ENCODE measurements at places on chromosomes 1 and 21.

- DNase-seq, result no peak
Measured at GRCh38 chr1:30129421-30130055, 593.8 kb downstream of the MATN1 start.

- DNase-seq, result no peak
Measured at GRCh38 chr21:28714777-28715464, 277.8 kb downstream of the LTN1 start.

DNA sequence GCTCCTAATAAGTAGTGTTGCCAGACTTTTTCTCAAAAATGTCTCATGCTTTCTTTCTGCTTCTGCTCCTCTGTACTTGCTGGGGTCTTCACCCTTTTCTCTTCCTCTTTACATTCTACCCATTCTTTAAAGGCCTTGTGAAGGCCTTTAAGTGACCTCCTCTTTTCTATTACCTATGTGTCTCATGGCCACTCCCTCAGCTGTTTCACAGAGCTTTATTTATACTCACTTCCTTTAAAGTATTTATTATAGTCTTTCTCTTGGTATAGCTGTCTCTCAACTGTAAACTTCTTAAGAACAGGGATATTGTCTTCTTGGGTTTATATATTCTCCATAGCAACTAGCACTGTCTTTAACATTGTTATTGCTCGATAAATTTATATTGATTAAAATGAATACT, 792 bp downstream of the GOLPH3L start:
- DNase-seq, result no peak

GRCh38 chr1:1281533-1282321, 1.5 kb downstream of the SCNN1D start:
- DNase-seq, result no peak

DNA sequence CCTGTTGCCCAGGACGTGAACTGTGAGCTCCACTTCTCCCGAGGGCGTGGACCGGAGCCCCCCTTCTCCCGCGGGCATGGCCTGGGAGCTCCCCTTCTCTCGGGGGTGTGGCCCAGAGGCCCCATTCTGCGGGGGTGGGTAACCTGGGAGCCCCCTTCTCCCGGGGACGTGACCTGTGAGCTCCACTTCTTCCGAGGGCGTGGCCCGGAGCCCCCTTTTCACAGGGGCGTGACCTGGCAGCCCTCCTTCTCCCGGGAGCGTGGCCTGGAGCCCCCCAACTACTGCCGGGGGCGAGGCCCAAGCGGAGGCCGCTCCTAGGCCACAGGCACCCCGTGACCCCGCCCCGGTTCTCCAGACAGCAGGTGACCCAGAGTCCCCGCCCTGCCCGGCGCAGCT, 320 bp downstream of the C1orf174 start:
- peak; percentile 7 for DNase-seq

DNA sequence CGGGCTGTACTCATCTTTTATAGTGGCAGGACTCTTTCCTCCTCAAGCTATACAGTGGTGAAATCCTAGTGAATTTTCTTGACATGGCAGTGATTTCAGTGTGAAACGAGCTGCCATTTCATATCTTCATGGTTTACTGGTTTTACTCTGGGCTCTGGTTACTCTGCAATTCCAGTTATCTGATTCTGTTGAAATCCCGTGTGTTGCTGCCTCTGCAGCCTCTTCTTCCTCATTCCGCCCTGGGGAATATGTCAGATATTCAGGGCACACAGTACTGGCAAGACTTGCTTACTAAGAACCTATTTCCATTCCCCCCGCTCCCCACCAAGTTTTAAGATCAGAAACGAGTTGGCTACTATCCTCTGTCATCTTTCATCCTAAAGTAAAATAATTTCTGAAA, 7.9 kb upstream of the OR2B11 start:
- DNase-seq, result no peak

DNA sequence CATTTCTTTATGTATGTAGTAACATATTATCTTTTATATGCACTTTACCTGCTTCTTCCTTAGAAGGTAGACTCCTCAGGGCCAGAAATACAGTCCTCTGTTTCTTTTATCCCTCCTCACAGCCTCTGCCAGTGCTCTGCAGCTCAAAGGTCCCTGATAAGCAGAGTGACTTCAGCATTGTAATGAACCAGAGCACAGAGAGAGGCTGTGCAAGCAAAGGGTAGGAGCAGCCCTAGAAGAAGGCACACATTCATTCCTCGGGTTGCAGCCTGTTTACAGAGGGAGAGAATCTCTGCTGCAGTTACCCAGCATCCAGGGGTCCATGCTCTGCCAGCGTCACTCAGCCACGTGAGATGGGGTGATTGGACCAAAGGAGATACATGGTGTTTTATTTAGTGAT, 101.1 kb downstream of the RHOU start:
- DNase-seq, result no peak

DNA sequence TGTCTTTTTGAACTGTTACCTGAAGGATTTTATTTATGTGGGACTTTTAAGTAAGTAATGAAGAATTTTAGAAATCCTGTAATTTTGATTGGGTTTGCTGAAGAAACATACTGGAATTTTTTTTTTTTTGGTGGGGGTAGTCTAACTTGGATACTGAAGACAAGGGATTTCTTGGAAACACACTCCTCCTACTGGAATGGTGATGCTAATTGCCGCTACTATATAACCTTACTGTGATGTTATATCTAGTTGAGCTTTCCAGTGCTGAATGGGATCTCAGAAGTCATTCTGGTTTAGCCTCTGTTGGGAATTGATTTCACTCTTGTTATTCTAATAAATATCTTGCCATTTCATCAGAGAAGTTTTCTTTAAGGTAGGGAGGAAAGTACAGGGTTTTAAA, 8.4 kb downstream of the PPP2R5A start:
- DNase-seq, result no peak

DNA sequence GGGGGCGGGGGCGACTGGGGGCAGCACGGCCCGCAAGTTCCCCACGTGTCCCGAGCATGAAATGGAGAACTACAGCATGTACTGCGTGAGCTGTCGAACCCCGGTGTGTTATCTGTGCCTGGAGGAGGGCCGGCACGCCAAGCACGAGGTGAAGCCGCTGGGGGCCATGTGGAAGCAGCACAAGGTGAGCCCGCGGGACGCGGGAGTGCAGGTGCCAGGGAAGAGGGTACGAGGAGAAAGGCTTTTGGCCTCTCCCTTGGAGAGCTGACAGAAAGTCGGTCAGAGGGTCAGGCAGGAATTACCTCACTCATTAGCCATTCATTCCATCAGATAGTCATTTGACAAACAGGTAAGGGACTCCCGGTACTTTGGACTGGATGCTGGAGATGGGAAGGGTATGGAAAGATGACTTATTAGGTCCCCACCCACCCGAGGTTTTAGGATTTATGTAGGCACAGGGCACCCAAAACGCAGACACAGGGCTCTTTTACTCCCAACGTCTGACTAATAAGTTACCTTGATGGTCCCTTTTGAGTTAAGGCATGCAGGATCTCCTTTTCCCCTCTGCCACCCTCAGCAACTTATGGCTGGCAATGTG, 2.1 kb downstream of the TRIM67 start:
- no peak for DNase-seq

- DNase-seq, result no peak
Measured at GRCh38 chr1:230857822-230858221, 10.5 kb downstream of the C1orf198 start.

- no peak for DNase-seq
Measured at GRCh38 chr1:1294250-1294890, 13.4 kb downstream of the ACAP3 start.

GRCh38 chr1:30684881-30685795, 38.2 kb downstream of the MATN1 start:
- no peak for DNase-seq

GRCh38 chr1:12585536-12585935, 32.5 kb downstream of the DHRS3 start:
- DNase-seq, result no peak

- peak; percentile 51 for DNase-seq
Measured at GRCh38 chr1:200896531-200897196, 2.0 kb downstream of the INAVA start.

DNA sequence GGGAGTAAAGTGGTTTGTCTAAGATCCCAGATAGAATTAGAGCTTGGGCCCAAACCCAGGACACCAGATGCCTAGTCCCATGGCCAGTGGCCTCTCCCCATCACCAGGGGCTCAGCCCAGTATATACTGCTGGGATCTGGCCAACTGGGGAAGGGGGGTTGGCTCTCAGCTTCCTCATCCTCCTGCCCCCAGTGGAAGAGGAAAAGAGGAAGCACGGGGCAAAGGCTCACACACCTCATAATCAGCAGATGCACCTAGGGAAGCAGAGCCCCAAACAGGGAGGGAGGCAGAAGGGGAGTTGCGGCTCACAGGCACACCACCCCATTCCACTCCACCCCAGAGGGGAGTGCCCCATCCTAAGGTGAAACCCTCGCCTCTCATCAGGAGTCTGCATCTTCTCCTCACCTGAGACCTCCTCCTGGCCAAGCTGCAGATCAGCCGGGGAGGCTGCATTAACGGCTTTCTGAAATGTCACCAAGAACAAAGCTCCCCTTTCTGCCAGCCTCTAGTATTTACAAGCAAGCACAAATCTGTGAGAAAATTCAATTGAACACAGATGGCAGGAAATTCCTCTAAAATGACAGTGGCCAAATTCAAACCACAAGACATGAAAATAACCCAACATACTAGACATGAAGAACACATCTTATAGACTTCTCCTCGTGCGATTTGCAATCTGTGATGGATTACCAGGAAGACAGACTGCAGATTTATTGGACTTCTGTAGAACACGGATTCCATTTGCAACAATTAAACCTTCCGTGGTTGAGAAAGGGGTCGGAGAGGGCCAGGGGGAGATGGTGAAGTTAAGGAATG, 82.8 kb downstream of the GLIS1 start:
- DNase-seq, result no peak

DNA sequence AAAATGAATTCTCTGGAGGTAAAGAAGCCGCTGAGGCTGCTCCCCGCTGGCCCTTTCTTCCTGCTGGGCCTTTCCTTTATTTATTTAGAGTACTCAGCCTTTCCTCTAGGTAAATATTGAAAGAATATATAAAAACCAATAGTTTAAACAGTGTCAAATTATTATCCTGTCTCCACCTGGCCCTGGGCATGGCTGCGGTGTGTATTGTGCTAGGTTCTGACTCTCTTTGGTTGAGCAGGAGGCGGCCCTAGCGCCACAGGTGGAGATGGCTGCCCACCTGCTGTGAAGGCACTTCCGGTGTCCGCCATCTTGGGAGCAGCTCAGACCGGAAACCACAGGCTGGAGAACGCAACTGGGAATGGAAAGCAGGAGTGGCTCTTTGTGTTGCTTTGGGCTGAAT, 29.0 kb upstream of the CLDN14 start:
- DNase-seq, result no peak

- DNase-seq, result no peak
Measured at GRCh38 chr1:1721201-1721600, 3.0 kb downstream of the CDK11A start.

GRCh38 chr1:110094931-110095654, 17.1 kb upstream of the UBL4B start:
- no peak for DNase-seq

DNA sequence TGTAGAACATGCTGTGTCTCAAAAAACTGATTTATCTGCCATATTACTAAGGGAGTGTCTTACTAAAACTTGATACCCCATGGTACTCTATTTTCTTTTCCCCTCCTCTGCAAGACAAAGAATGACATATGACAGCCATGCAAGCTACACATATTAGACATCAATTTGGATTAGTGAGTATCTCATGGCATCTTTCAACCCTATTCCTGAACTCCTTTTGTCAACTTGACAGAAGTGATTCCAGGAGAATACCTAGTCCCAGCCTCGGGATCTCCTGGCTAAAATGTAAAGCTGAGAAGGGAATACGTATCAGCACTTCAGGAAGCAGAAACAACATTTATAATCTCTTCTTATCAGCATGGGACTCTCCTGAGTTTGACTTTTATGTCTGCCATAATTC, 43.7 kb downstream of the ADGRL2 start:
- DNase-seq, result no peak

Data from HS-27A (cell line).